ENCODE measurements at places on chromosomes 2 and 18.

DNA sequence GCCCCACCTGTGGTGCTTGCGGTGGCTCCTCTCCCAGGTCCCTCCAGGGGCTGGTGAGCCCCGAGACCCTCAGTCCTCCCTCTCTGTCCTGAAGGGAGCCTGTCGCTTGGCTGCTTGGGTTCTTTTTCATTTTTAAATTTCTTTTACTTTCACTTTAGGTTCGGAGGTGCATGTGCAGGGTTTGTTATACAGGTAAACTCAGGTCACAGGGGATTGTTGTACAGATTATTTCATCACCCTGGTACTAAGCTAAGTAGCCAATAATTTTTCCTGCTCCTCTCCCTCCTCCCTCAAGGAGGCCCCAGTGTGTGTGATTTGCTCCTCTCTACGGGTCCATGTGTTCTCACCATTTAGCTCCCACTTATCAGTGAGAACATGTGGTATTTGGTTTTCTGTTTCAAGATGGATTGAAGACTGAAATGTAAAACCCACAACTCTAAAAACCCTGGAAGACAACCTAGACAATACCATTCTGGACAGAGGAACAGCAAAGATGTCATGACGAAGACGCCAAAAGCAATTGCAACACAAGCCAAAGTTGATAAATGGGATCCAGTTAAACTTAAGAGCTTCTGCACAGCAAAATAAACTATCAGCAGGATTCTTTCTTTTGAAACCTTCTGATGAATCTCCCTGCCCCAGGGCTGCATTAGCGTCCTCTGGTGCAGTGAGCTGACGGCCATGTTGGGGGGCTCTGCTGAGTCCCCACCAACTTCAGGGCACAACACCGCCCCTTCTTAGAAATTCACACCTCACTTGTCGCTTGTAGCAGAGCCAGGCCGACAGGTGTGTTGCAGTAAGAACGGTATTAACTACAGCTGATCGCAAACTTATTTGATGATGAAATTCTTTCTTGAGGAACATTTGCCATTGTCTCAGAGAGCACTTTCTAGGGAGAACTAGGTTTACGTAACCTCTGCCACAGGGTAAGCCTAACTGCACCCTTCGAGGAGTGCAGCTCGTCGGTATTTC, 135.3 kb downstream of the ZNF236 start:
- no peak for DNase-seq

GRCh38 chr2:54486766-54487165, 30.6 kb downstream of the SPTBN1 start:
- no peak for DNase-seq

- DNase-seq: no peak
Observed at GRCh38 chr2:189024901-189025618, 50.9 kb downstream of the COL3A1 start.

- DNase-seq: no peak
Observed at GRCh38 chr2:71637736-71638135, 184.4 kb downstream of the DYSF start.
